ENCODE measurements at places on chromosomes 2 and 18.
A peak's percentile ranks its signal among the peaks of the same experiment; 100 is the strongest.

DNA sequence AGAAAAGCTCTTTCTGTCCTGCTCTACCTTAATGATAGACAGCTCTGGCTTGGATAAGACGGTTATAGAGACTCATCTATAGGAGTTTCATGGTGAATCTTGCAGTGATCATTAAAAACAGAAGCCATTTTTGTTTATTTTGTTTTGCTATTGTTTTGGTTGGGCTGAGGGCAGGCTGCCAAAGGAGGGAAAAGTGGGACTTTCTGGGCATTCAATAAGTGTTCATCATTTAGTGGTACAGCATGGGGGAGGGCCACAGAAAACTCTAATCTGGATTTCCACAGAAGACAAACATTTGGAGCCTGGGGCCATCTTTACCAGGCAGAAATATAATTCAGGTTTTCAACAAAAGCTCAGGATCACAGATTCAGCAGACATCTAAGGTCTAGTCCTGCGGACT lies 62.4 kb upstream of the EFEMP1 start:
- no peak for DNase-seq

GRCh38 chr2:38907743-38908562 lies 18.3 kb downstream of the ARHGEF33 start:
- no peak for DNase-seq

- no peak for DNase-seq
These were observed 66.4 kb downstream of the UBE2E3 start for GRCh38 chr2:181046833-181047232.

GRCh38 chr2:215441560-215442400 lies 5.9 kb upstream of the FN1 start:
- DNase-seq, result no peak

GRCh38 chr2:667332-667999 lies 9.7 kb downstream of the TMEM18 start:
- DNase-seq, result peak; percentile 5

All from suppressor macrophage treated with lipopolysaccharide for 4 hours (primary cell).